Activated T-helper 2 cell treated with anti-CD3 and anti-CD28 coated beads, Interferon-gamma antibody, Interleukin-2, Interleukin-4, amounts not matched to agents 10 μg/mL and 5 μg/mL and 100 μg/mL, durations not matched to agents 14 hours and 24 hours and 36 hours (primary cell): ENCODE measurements at places on chromosomes 2 and 18. TPM values are rescaled to one million over a fixed set of nuclear protein-coding genes. Genes with fewer than 3 reads are reported as not detected.

UBR3 gene
- 29.3 and 30.7 TPM in 2 replicates for total RNA-seq

ABCG5 gene
- total RNA-seq, result 0.14 TPM in 2 replicates

EPB41L3 gene
- total RNA-seq, result 1.6 and 1.9 TPM in 2 replicates

OR6B2 gene
- not detected in 2 replicates for total RNA-seq

SH3BP4 gene
- 0.05 and 0.66 TPM in 2 replicates for total RNA-seq

GRCh38 chr18:27838225-27838624 is 338.7 kb downstream of the CDH2 start:
- DNase-seq, result no peak
- no peaks in the 10 kb centered on the region for H3K36me3 ChIP-seq
- H3K4me3 ChIP-seq, result no peak overlapping the region
- no peaks in the 10 kb centered on the region for H3K4me1 ChIP-seq
- no peak overlapping the region for H3K27ac ChIP-seq

GRCh38 chr18:48979944-48980890 is 29.5 kb upstream of the SMAD7 start:
- no peak overlapping the region for H3K4me3 ChIP-seq
- peaks cover 28% of the 10 kb centered on the region for H3K27me3 ChIP-seq
- no peak for DNase-seq
- peaks cover 18% of the 10 kb centered on the region for H3K4me1 ChIP-seq
- H3K36me3 ChIP-seq, result peaks cover 2% of the 10 kb centered on the region
- H3K27ac ChIP-seq, result no peak overlapping the region

DNA sequence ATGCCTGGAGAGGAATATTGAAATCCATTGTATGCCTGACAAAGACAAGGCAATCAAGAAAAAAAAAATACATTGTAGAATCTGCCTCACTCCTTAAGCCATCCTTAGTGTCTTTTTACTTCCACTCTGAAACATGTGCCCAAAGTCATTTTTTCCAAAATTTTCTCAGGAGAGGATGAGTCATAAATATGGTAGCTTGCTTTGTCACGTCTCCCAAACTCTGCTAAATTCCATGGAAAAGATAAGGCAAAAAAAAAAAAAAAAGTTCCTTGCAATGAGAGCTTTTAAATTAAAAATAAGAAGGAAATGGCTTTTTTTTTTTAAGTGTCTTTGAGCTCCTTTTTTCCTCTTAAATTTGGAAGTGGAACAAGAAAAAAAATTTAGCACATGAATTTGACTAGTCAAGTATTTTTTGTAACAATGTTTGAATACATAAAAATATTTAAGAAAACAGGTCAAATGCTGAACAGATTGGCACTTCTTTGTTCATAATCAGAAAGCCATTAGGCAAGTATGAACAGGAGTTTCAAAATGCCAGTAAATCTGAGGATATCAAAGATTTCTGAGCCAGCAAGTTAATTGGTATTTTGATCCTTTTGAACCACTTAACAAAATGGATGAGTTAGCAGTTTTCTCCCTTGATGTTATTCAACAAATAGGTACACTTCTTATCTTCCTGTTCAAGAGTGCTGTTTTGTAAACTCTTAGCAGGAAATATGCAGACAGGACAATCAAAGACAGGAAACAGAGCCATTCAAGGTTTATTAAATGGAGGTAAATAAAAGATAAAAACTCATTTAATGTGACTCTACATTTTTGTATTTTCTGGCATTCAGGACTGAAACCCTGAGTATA is 247.3 kb upstream of the SP5 start:
- no peak for DNase-seq
- H3K4me3 ChIP-seq, result no peak overlapping the region

DNA sequence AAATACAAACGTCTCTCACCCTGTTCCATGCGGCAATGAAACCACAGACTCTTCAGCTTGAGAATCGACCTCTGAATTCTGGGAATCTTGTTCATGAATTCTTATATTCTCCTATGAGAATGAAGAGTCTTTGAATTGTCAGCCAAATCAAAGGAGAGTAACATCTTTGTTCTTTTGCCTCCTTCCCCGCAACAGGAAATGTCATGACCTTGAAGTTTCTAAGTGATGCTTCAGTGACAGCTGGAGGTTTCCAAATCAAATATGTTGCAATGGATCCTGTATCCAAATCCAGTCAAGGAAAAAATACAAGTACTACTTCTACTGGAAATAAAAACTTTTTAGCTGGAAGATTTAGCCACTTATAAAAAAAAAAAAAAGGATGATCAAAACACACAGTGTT is 21.8 kb downstream of the TNFAIP6 start:
- no peak overlapping the region for H3K4me3 ChIP-seq
- peaks cover 7% of the 10 kb centered on the region for H3K4me1 ChIP-seq
- peaks cover 4% of the 10 kb centered on the region for H3K27me3 ChIP-seq
- H3K27ac ChIP-seq, result no peak overlapping the region
- H3K36me3 ChIP-seq, result no peaks in the 10 kb centered on the region
- DNase-seq, result no peak

- H3K36me3 ChIP-seq, result no peaks in the 10 kb centered on the region
- H3K27ac ChIP-seq, result no peak overlapping the region
- no peaks in the 10 kb centered on the region for H3K4me1 ChIP-seq
- H3K27me3 ChIP-seq, result no peaks in the 10 kb centered on the region
Measured at GRCh38 chr18:6449213-6449612, 34.5 kb upstream of the L3MBTL4 start.

- peaks cover 69% of the 10 kb centered on the region for H3K36me3 ChIP-seq
- peaks cover 43% of the 10 kb centered on the region for H3K4me1 ChIP-seq
- no peaks in the 10 kb centered on the region for H3K27me3 ChIP-seq
- H3K4me3 ChIP-seq, result peak overlapping the region; percentile 58
Measured at GRCh38 chr18:2589345-2590068, 18.1 kb downstream of the NDC80 start.

DNA sequence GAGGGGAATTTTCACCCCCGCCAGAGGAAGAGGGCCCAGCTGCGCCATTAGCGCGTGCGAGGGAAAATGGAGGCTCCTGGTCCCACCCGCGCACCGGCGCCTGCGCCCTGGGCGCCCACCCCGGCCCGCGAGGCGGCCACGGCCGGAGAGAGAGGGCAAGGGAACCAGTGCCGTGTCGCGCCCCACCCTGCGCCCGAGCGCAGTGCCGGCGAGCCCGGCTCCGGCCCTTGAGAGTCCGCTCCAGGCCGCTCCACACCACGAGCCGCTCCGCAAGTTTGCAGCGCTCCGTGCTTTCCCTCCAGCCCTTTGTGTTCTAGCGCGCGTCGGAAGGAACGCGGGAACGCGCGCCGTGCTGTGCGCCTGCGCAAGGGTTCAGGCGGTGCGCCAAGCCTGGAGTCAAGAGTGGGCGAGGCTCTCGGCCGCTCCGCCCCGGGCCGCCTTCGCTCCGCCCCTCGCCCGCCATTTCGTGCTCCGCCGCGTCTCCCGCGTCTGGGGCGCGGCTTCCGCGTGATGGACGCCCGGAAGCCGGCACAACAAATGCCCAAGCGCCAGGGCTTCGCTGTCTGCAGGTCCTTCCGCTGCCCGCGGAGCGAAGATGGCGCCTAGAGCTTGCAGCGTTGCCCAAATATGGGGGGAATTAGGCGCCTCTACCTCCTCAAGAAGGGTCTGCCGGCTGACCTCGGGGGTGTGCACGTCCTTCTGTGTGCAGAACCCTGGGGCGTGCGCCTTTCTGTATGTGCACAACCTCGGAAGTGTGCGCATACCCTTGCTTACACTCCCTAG is 46.1 kb upstream of the PTMA start:
- H3K36me3 ChIP-seq, result peaks cover 5% of the 10 kb centered on the region
- no peaks in the 10 kb centered on the region for H3K27me3 ChIP-seq
- peak overlapping the region; percentile 56 for H3K4me3 ChIP-seq
- H3K4me1 ChIP-seq, result peaks cover 14% of the 10 kb centered on the region
- peak; percentile 98 for DNase-seq

DNA sequence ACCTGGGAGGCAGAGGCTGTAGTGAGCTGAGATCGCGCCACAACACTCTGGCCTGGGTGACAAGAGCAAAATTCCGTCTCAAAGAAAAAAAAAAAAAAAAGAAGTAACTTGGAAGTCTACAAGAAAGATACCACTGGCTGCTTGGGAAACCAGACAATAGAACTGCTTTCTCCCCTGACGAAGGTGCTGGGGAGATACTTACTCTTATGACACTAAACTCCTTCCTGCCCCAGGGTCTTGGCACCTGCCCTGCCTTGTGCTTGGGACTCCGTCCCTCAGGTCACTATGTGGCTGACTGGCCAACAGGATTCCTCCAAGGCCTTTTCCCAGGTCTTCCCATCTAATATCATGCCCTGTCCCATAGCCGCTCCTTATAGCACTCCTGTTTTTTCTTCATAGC is 30.7 kb downstream of the INPP5D start:
- DNase-seq, result no peak
- H3K27ac ChIP-seq, result no peak overlapping the region
- H3K4me3 ChIP-seq, result no peak overlapping the region
- H3K36me3 ChIP-seq, result peaks cover 75% of the 10 kb centered on the region
- peaks cover 30% of the 10 kb centered on the region for H3K4me1 ChIP-seq

DNA sequence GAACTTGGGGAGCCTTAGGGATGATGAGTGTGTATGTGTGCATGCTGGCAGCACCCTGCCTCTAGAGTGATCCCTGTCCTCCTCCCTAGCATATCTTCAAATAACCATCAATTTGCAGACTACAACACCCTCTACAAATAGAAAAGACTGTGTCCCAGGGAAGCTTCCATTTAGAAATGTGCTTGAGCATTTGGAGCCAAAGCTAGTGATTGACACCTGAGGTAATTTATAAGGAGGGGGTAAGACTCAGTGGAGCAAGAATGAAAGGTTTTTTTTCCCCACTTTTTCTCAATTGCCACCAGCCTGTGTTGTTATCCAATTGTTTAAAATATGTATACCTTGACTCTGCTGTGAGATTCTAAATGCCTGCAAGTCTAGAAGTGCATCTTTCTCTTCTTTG is 286.0 kb upstream of the SLC14A2 start:
- H3K4me3 ChIP-seq, result no peak overlapping the region
- no peak overlapping the region for H3K27ac ChIP-seq
- no peaks in the 10 kb centered on the region for H3K36me3 ChIP-seq
- DNase-seq, result no peak
- H3K4me1 ChIP-seq, result no peaks in the 10 kb centered on the region
- H3K27me3 ChIP-seq, result no peaks in the 10 kb centered on the region

GRCh38 chr2:177397481-177398289 is 5.1 kb downstream of the AGPS start:
- DNase-seq, result no peak
- no peak overlapping the region for H3K4me3 ChIP-seq
- H3K27me3 ChIP-seq, result no peaks in the 10 kb centered on the region
- peak overlapping the region; percentile 62 for H3K27ac ChIP-seq

- no peak for DNase-seq
- H3K27me3 ChIP-seq, result peaks cover 2% of the 10 kb centered on the region
- H3K4me3 ChIP-seq, result no peak overlapping the region
- H3K27ac ChIP-seq, result no peak overlapping the region
- peaks cover 5% of the 10 kb centered on the region for H3K4me1 ChIP-seq
Measured at GRCh38 chr2:161116509-161116908, 43.7 kb upstream of the TANK start.
